Activated CD4-positive, alpha-beta T cell treated with anti-CD3 and anti-CD28 coated beads, Interleukin-2, amount 50 U/mL, for 48 hours (primary cell): ENCODE measurements at places on chromosomes 4 and X.

DNA sequence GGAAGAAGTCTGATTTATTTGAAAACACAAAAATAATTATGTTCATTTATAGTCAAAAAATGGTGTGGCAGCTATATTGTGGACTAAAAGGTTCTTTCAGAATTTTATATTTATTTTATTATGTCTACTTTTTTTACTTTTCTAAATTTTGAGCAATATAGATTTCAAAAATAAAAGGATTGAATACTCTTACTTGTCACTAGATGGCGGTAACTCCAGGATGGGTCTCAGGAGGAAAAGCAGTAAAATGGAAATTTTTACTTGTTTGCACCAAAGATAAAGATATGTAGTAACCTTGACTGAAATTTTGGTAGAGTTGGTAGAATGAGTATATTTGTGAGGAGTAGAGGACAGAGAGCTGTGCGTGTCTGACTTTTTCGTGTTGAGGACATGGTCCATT is 14.5 kb upstream of the DACH2 start:
- no peak for DNase-seq

DNA sequence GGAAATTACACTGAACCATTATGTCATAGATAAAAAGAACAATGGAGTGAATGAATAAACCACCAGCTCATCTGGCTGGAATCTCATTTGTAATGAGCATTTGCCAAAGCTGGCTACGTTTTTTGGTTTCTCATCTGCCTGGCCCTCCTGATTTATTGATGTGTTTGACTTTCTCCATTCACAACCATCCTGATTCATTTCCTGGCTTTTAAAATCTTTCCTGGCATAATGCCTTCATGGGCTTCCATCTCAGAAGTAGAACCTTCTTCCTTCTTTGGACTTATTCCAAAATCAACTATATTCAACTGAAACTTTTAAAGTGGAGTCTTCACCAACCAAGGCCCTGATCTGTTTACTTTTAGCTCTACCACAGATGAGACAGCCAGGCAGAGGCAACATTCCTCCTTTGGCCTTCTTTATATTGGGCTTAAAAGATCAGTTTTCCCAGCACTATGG is 36.0 kb upstream of the ARSJ start:
- no peak for DNase-seq

DNA sequence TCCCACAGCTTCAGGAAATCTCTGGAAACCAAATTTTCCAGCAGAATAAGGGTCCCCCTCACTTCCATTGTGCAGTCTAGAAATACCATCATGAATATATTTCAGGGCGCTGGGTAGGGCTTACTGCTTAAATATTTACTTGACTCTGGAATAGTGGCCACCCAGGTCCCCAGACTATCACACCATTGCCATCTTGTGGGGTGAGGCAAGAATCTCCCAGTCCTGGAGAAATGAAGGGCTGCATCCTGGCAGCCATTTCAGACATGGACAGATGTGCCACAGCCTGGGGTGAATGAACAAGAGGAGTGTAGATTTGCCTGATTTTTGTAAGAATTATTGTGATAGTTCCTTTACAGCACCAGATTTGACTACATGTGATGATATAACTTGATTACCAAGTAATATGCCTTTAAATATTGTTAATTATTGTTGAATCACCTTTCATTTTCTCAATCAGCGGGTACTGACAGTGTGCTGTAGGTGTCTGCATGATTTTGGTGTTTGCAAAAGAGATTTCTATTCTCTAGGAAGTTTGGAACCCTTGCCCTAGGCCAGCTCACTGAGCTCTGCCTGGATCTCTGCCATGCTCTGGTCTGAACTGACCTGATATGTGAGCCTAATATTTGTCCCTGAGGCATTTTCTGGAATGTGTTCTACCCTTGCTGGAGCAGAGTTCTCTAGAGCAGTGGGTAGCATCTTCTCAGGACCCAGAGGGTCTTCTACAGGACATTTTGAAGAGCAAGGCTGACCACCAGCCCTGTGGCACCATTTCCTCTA is 183.4 kb downstream of the KIT start:
- DNase-seq = no peak

GRCh38 chr4:57154926-57155325 is 44.7 kb upstream of the IGFBP7 start:
- DNase-seq = no peak

GRCh38 chr4:40843696-40844095 is 93.9 kb downstream of the NSUN7 start:
- peak; percentile 26 for DNase-seq

DNA sequence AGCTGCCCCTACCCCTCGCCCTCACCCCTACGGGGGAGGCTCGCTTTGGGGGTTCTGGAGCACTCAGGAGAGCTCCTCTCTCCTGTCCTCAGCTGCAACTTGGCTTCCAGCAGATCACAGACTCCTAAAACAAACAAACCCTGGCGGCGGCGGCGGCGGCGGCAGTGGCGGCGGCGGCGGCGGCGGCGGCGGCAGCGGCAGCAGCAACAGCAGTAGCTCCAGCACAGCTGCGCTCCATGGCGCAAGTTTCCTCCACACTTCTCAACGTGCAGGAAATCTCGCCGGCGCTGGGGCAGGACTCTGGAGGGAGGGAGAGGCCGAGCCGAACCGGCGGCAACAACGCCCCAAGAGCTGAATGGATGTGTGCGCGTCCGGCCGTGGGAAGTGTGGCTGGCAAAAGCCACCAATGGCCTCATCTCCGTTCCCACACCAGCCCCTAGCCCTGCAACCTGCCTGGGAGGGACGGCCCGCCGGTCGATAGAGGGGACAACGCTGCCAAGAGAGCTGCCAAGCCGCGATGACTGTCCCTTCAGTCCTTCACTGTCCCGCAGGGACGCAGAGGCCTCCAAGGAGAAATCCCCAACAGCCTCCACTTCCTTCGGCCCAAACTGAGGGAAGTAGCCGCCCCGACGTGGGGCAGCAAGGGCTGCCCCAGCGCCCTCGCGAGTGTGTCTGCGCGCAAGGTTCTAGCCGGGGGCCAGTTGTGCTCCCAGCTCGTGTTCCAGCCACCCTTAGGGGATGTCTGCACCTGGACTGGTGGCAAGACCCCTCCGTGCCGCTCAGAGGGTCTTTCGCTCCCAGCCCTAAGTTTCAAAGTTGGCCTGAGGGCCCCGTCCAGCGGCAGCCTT is 775 bp downstream of the SHROOM4 start:
- DNase-seq = no peak

DNA sequence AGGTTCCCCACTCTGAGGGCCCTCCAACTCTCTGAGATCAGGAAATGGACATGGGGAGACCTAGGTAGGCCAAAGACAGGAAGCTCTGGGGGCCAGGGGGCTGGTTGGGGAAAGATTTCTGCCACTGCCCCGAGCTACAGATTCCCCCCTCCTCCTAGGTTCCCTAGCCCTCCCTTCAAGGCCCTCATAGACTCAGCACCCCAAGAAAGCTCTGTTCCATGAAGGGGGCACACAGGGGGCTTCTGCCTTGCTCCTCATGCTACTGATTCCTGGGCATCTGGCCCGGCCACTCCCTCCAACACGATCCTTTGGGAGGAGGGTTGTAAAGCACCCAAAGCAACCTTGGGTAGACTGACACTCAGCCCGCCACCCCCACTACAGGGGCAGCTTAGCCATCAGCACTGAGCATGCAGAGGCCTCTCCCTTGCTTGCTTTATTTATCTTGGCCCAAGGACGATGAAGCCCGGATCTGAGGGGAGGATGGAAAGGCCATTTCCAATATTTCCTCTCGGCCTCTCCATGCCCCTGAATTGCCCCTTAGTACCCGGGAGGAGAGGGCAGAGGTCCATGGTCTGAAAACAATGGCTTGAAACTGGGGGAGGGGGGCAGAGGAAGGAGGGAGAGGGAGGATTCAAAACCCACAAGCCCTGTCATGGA is 146.7 kb downstream of the PJA1 start:
- no peak for DNase-seq

- no peak for DNase-seq
These were observed 170.4 kb upstream of the TET2 start for GRCh38 chr4:104976262-104976661.

- no peak for DNase-seq
These were observed 1.5 kb upstream of the DDX3X start for GRCh38 chrX:41332408-41333002.

GRCh38 chr4:131547506-131547981 is 1601.5 kb upstream of the PCDH10 start:
- no peak for DNase-seq

GRCh38 chr4:151804821-151805220 is 44.0 kb upstream of the GATB start:
- DNase-seq = no peak

DNA sequence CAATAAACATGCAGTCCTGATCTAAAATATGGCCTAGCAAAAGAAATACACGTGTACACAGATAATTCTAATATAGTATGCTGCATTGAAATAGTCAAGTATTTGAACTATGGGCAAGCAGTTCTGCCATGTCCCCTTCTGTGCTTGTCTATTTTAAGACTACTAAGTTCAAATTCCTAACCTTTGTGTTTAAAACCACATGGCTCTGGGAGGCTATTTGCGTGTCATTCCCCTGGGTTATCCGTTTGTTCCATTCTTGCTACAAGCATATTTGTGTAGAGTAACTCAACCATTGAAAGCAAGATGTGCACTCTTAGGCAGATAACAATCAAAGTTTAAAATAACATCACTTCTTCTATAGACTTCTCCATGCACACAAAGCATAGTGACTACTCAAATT is 25.4 kb upstream of the TBC1D1 start:
- DNase-seq = no peak

- DNase-seq = no peak
These were observed 250.5 kb downstream of the STPG2 start for GRCh38 chr4:97892592-97893266.

DNA sequence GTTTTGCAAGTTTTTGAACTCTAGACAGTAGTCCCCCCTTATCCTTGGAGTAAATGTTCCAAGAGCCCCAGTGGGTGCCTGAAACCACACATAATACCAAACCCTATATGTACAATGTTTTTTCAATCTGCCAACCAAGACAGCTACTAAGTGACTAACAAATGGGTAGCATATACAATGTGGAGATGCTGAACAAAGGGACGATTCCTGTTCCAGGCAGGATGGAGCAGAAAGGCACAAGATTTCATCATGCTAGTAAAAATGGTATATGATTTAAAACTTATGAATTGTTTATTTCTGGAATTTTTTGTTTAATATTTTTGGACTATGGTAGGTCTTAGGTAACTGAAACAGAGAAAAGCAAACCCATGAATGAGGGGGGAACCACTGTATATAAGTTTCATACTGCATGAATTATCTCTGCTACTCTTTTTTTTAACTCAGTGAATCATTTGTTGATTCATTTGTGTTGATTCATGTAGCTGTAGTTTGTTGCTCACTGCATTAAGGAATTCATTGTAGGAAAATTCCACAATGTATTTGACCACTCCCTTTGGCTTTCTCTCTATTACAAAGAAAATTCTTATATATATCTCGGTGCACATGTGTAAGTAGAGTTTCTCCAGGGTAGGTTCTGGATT is 21.9 kb upstream of the ANXA3 start:
- DNase-seq = no peak

GRCh38 chr4:122156819-122157218 is 4.7 kb downstream of the BLTP1 start:
- DNase-seq = no peak

DNA sequence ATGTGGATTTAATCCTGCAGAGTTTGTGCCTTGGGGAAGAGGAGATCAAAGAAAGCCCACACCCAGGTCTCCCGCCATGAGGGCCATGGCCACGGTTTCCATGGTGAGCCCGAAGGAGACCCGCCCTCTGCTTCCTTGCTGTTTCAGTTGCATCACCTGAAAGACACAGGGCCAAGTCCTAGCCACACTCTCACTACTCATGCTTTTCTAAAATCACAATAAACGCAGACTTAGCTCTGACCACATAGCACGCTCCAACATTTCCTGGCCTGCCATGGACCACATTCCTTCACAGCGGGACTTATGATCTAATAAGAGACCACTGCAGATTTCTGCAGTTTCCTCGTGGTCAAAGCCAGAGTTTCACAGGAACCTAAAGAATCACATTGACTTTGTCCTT is 426.0 kb upstream of the NR3C2 start:
- DNase-seq = no peak

DNA sequence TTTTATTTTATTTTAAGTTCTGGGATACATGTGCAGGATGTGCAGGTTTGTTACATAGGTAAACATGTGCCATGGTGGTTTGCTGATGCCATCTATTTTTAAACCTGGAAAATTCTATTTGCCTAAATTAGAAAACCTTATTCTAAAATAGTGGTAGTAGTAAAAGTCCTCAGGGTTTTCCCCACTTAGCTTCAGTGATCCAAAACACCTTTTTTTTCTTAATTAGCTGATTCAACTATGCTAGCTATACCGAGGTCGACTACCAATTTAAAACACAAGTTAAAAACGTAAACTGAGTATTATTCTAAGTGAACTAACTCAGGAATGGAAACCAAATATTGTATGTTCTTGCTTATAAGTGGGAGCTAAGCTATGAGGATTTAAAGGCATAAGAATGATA is 70.0 kb upstream of the IL13RA1 start:
- DNase-seq = no peak

DNA sequence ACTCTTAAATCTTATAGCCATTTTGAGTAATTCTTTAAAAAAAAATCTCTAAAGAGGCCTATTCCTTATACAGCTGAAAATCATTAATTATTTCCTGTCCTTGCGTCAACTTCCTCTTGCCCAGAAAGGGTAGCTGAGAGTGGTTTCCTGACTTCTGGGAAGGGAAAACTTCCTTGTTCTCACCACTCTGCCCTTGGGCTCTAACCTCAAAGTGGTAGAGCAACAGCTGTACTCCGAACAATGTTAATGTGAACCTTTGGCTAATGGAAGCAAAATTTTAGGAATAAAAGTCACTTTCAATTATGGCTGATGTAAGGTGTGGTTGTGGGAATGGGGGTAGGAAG is 15.3 kb downstream of the KLHL2 start:
- no peak for DNase-seq

DNA sequence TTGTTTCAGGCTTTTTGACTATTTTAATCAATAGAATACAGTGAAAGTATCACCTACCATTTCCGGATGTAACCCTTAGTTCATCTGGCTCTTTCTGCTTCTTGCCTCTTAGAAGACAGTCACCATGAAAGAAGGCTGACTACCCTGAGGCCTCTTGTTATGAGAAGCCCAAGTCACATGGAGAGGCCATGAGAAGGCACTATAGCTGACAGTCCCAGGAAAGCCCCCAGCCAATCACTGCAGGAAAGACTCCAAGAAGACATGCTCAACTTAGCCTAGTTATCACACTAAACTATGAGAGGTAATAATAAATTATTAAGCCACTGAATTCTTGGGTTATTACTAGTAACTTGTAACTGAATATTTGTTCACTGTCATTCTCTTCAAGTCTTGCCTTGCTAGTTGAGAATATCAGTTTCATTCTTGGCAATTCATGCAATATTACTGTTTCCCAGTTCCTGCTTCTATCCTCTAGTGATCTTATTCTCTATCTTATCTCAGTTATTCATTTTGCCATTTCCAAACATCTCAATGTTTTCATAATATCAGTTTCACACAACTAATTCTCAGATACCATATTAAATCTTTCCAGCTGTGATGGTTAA is 57.1 kb upstream of the GUCY1A1 start:
- no peak for DNase-seq

DNA sequence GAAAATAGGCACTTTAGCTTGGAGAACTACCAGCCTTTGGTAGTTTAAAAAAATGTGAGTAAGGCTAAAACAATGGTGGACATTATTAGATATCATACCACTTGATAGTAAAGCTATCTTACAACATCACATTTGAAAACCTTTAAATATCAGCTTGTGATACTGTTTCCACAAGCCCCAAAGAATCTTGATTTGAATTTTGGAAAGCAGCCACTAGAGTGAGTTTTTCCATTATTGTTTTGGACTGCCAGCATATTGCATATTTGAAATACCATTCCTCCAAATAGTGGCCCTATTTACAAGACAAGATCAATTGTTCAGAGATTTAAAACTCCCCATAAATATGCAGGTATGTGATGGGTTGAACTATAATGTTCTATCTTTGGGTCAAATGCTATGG is 303.0 kb upstream of the PRPS2 start:
- DNase-seq = no peak
